PC-3 (cell line): ENCODE measurements at places on chromosomes 6 and 20. TPM values are rescaled to one million over a fixed set of nuclear protein-coding genes. Genes with fewer than 3 reads are reported as not detected.

The SPINT4 gene
- total RNA-seq, result not detected in 2 replicates

The POPDC3 gene
- total RNA-seq, result 31.6 and 41.4 TPM in 2 replicates

The AURKA gene
- 137 and 139 TPM in 2 replicates for total RNA-seq

The KCNK16 gene
- total RNA-seq, result not detected in 2 replicates

The EYA4 gene
- 10.0 and 11.6 TPM in 2 replicates for total RNA-seq

The CST2 gene
- not detected in 2 replicates for total RNA-seq

The RAD21L1 gene
- 0.11 and 0.58 TPM in 2 replicates for total RNA-seq

The OPN5 gene
- total RNA-seq, result not detected in 2 replicates

The TGM3 gene
- total RNA-seq, result not detected in 2 replicates

The TRIM15 gene
- total RNA-seq, result not detected in 2 replicates

DNA sequence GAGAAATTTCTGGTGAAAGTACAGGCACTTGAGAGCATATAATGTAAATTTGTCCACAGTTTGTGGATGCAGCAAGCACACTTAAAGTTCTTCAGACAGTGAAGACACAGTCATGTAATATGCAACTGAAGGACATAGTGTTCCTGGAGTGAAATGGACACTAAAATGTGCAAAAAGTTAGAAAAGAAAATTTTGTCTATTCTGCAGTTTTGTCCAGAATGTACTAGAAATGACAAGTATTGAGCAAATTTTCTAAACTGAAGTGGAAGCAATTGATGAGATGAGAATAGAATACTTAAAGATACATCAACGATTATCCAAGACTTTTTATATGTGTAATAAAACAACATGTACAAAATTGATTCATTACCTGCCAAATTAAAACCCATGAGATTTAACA, 647.0 kb upstream of the IMPG1 start:
- no peak for DNase-seq

- no peak for DNase-seq
Measured at GRCh38 chr6:87230801-87231200, 75.4 kb downstream of the ZNF292 start.

GRCh38 chr6:125431971-125432370, 130.2 kb upstream of the HDDC2 start:
- DNase-seq, result no peak

- DNase-seq, result peak; percentile 59
Measured at GRCh38 chr20:56187534-56188165, 60.9 kb upstream of the MC3R start.

GRCh38 chr20:59268870-59269269, 31.5 kb upstream of the EDN3 start:
- DNase-seq, result no peak

DNA sequence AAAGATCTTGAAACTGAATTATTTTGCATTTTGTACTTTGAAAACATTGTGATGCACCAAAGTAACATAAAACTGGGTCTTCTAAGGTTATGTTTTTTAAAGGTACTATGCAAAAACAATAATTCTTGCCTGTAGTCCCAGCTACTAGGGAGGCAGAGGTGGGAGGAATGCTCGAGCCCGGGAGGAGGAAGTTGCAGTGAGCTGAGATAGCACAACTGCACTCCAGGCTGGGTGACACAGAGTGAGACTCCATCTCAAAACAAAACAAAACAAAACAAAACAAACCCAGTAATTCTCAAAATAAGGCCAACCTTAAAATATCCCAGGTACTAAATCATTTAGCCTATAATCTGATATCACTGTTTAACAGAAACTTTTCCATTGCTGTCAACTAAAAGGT, 269.6 kb downstream of the KHDC1L start:
- DNase-seq, result no peak

- DNase-seq, result peak; percentile 52
Measured at GRCh38 chr6:103273048-103273447, 1586.7 kb downstream of the HACE1 start.

GRCh38 chr20:21762646-21763045, 57.2 kb downstream of the PAX1 start:
- DNase-seq, result no peak

DNA sequence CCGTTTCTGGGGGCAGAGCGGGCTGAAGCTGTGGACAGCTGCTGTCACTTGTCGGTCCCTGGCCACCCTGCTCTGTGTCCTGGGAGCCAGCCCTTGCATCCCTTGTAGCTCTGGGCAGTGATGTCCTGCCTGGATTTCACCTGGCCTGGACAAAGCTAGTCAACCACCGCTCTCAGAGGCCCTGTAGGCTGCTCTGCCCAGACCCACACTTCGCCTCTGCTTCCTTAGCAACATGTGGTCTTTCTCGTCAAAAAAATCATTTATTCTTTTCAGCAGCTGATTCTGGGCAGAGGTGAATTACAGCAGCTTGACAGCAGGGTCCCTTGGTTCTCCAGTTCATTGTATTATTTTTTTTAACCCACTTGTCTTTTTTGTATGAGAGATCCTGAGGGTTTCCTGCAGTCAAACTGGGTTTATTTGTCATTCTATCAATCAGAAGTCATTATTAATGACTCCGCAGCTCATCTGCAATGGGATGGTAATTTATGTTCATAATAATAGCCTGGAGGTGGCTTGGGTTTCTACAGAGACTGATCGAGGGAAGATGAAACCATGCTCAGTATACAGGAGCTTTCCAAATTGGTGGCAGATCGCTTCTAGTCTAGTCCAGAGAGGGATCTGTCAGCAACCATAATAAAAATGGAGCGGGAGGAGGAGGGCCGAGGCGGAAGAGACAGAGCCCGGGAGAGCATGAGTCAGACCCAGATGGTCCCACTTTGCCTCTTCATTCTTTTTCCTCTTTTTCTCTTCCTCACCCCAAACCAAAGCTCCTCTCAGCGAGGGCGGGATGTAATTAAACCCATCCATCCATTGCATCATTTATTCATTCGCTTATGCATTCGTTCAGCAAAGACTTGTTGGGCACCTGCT, 22.4 kb downstream of the EDN3 start:
- no peak for DNase-seq

GRCh38 chr20:3250091-3250504, 11.1 kb upstream of the SLC4A11 start:
- DNase-seq, result peak; percentile 62

DNA sequence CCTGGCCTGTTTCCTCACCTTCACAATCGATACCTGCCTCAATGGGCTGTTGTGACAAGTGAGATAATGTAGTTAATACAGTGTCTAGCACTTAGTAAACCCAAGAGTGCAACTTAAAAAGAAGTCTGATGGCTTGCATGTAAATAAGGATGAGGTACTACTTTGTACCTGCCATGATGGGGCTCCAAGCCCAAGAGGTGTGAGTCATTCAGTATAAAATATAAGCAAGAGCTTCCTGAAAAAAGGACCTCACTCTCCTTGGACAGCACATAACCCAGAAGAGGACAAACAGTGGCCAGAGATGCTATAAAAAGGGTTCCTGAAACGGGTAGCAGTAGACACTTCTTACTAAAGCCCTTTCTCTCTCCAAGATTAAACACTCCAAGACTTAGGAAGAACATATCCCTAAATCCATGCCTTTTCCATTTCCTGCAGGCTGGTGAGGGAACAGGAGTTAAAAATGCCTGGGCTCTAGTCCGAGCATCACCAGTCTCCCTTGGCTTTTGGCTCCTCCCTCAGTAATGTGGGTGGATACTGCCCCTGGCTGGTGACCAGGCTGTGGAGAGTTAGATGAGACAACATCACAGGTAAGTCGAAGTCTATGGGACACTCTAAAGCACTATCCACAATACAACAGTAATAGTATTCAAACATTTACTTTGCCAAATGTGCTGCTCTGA, 4.3 kb downstream of the UBE2V1 start:
- DNase-seq, result peak; percentile 48

DNA sequence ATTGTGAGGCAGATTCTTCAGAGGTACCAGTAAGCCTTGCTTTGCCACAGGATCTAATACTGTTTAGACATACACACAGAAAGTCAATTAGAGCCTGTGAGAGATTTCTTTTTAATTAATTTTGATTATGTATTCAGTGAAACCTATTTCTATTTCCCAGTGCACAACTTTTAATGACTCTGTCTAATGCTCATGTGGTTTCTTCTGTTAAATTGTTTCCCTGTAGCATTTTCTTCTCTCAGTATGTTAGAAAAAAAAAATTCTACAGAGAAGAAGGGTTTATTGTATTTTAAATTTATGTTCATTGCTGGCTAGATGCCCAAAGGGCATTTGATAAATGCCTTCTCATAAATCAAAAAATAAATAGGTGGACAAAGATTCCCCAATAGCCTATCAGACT, 293.7 kb downstream of the C6orf118 start:
- no peak for DNase-seq

DNA sequence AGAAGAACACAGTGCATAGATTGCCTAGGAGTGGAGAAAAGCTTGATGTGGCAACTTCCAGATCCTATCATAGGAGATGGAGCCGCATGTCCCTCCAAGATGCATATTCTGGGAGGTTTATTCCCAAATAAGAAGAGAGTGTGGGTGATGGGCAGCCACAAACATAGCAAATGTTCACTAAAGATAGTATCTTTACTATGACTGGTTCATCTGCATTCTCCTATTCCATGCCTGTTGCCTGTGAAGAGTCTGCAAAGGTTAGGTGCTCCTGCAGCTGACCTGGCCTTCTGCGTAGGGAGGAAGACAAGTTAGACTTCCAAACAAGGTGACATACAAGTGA, 14.5 kb upstream of the CCN6 start:
- DNase-seq, result no peak

- no peak for DNase-seq
Measured at GRCh38 chr6:138778331-138778730, 4.8 kb downstream of the CCDC28A start.
